NT2/D1 (cell line): ENCODE measurements at places on chromosomes 7 and 10.

DNA sequence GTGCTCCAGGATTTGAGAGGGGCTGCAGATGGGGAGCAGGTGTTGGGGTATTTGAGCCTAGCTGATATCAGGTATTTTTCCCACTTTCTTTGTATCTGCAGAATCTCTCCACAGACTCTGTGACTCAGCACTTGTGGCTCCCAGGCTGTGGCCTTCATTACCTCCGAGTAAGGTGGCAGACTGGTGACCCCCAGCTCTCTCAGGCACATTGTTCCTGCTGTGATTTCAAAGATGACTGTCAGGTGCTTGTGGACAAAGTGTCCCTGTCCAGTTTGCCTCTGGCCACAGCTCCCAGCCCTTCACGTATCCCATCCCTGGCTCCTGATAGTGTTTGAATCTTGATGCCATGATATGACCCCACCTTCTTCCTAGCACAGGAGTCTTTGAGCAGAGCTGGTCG, 396.8 kb upstream of the PODXL start:
- no peak for DNase-seq

GRCh38 chr7:155069992-155070751, at the start of gene HTR5A:
TSS of gene HTR5A (plus strand) at chr7:155070324. CDS start at chr7:155070900, 576 bp downstream.
- peak; percentile 91 for DNase-seq

GRCh38 chr10:47359101-47359500, 10.9 kb downstream of the RBP3 start:
- DNase-seq: no peak

GRCh38 chr10:24518981-24519597, 204.6 kb downstream of the ARHGAP21 start:
- DNase-seq: peak; percentile 55

GRCh38 chr10:50343702-50344331, 92.5 kb upstream of the ASAH2 start:
- DNase-seq: no peak

DNA sequence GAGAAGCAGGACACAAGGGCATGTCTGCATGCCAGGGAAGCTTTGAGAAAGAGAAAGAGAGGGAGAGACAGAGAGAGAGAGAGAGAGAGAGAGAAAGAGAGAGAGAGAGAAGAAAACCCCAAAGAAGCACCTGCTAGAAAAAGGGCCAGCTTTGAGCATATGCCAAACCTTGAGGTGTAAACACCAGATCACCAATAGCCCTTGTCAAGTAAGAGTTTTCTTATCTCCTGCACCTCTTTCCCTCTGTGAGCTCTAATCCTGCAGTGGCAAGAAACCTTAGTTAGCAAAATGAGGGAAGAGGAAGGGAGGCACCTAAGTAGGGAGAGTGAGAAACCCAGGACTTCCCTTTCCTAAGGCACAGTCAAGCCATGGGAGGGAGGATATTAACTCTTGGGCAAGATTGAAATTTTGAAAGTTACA, 11.3 kb upstream of the TRDMT1 start:
- DNase-seq: no peak

DNA sequence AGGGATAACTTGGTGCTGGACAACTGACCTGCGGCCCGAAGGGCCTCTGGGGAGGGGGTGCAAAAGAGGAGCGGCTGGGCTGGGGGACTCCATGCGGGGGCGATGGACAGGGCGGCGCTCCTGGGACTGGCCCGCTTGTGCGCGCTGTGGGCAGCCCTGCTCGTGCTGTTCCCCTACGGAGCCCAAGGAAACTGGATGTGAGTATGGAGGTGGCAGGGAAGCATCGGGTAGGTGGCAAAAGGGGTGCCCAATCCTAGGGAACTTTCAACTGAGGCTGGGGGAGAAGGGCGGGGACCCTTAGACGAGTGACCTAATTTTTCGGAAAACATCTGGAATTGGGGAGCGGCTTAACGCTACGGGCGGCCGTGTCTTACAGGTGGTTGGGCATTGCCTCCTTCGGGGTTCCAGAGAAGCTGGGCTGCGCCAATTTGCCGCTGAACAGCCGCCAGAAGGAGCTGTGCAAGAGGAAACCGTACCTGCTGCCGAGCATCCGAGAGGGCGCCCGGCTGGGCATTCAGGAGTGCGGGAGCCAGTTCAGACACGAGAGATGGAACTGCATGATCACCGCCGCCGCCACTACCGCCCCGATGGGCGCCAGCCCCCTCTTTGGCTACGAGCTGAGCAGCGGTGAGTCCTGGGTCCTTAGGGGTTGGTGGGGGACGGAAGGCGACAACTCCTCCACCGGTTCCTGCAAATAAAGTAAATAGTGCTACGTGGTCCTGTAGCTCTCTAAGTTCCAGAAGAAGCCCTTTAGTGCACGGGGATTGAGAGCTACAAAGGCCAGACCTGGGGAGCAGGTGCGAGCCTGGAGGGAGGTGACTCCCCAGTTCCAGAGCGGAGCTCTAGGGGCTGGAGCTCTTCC, 622 bp downstream of the WNT16 start:
- DNase-seq: peak; percentile 50

GRCh38 chr10:4051011-4051640, 266.1 kb upstream of the KLF6 start:
- DNase-seq: no peak

- DNase-seq: peak; percentile 40
Measured at GRCh38 chr7:153370092-153370491, 610.5 kb downstream of the ACTR3B start.

- DNase-seq: no peak
Measured at GRCh38 chr7:122803323-122803722, 82.9 kb downstream of the CADPS2 start.

- DNase-seq: no peak
Measured at GRCh38 chr7:32594965-32595490, 99.7 kb downstream of the AVL9 start.

DNA sequence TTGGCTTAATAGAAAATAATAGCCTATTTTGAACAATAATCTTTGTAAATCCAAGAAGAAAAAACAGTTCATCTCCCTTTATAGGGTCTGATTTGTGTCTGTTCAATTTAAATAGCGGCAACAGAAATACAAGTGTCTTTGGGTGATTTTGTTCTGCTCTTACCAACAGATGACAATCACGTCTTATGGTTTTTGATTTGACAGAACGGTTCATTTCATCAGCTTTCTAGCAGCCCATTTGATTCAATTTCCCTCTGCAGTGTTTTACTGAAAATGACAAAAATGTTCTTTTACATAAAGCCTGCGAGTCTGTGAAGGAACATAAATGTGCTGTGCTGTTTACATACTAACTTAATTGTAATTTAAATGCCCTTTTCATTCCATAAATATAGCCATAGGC, 180.5 kb downstream of the MGMT start:
- no peak for DNase-seq

DNA sequence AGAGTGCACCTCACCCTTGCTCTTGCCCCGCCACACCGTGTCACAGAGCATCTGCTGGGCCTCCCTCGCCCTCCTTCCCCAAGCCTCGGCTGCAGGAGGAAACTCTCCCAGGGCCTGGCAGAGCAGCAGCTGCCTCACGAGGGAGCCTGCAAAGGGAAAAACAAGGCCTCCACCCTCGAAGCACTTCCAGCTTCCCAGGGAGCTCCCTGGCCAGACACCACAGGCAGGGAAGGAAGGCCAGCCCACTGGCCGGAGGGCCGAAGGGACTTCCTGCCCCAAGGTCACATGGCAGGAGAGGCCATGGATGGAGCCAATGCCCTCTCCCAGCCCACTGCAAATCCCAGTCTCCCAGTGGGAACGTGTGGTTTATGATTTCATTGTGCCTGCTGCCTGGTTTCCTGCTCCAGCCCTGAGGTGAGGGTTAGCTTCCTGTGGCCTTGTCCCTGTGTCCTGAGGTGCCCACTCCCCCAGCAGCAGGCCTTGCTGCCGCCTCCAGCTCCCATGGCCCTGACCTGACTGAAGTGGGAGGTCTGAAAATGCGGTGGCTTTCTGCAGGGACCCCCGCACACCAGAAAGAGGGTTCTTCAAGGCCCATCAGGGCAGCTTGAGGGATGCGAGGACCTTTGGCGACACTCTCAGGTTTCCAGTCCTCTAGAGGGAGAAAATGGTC, 100.5 kb upstream of the PPIF start:
- DNase-seq: no peak

- DNase-seq: no peak
Measured at GRCh38 chr7:127530148-127530547, 55.2 kb downstream of the GCC1 start.

DNA sequence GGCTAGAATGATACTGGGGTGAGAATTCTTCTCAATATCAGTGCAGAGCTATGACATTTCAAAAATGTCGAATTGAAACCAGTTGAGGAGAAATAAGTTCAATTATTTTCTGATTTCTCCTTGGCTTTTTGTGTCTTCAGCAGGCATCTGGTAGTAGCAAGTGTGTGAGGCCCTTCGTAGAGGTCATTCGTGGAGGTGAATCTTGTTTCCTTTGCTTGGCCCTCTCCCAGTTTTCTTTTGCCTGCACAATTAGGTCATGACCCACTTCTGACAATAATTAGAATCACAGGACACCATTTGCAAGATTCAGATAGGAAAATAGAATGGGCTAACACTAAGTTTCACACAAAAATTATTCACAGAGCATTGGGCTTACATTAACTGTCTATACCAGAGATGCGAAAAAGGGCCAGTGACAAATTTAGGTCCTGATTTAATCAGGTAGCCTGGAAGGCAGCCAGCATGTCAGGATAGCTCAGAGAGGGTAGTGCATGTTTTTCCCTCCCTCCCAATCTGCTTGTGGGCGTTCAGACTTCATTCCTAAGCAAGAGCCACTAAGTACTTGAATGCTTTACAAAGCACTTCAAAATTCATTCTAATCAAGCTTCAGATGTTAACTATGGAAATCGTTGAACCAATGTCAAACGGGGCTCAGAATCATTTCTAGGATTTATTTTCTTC, 24.0 kb upstream of the A1CF start:
- DNase-seq: no peak

- DNase-seq: no peak
Measured at GRCh38 chr10:1411451-1411850, 325.9 kb downstream of the ADARB2 start.

DNA sequence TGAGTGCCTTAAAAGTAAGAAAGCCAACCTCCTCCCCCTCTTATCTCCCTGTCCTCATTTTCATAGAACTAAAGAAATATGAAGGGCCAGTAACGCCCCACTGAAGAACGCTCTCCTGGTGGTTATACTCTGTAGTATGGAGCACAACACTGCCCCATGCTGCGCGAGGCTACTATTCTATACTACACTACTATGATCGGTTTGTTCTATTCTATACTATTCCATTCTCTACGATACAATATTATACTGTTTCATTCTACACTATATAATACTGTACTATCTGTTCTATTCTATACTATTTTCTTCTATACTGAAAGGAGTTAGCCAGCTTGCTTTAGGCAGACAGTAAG, 34.8 kb downstream of the DIP2C start:
- DNase-seq: no peak

- no peak for DNase-seq
Measured at GRCh38 chr10:79045566-79046175, 23.1 kb upstream of the ZMIZ1 start.

DNA sequence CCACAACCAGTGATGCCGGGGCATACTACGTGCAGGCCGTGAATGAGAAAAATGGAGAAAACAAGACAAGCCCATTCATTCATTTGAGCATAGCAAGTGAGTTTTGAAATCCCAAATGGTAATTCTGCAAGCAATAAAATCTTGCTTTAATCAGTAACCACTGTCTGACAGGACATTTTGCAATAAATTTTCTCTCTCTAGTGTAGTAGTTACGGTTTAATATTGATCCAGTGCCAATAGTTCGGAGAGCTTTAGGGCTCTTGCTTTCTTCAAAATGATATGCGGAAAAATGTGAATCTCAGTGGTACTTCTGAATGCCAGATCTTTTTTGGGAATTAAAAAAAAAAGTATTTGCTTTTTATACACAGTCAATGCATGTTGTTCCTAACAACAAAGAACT, 520.4 kb downstream of the SDK1 start:
- DNase-seq: no peak

DNA sequence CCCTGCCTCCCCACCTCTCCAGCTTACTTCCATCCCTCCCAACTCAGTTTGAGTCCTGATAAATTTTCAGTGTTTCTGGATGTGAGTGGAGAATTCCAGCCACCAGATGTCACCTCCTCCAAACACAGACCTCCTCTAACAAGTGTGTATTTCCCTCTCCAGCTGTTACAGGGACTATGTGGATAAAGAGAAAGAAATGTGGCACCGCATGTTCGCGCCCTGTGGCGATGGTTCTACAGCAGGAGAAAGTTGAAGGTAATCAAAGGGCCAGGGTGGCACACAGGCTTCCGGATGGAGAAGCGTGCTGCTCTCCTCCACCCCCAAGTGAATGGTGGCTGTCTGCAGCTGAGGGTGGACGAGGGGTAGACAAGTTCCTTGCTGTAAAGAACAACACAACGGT, 14.7 kb downstream of the FKBP6 start:
- DNase-seq: peak; percentile 44

- no peak for DNase-seq
Measured at GRCh38 chr7:105623378-105623777, 42.1 kb upstream of the EFCAB10 start.

GRCh38 chr7:2040893-2041270, 191.9 kb downstream of the MAD1L1 start:
- no peak for DNase-seq

GRCh38 chr10:49133706-49134248, at the start of gene FAM170B:
TSS of gene FAM170B (minus strand) at chr10:49134021. CDS start at chr10:49133918, 103 bp downstream.
- no peak for DNase-seq

GRCh38 chr7:1536743-1537534, 6.4 kb downstream of the MAFK start:
- peak; percentile 90 for DNase-seq

DNA sequence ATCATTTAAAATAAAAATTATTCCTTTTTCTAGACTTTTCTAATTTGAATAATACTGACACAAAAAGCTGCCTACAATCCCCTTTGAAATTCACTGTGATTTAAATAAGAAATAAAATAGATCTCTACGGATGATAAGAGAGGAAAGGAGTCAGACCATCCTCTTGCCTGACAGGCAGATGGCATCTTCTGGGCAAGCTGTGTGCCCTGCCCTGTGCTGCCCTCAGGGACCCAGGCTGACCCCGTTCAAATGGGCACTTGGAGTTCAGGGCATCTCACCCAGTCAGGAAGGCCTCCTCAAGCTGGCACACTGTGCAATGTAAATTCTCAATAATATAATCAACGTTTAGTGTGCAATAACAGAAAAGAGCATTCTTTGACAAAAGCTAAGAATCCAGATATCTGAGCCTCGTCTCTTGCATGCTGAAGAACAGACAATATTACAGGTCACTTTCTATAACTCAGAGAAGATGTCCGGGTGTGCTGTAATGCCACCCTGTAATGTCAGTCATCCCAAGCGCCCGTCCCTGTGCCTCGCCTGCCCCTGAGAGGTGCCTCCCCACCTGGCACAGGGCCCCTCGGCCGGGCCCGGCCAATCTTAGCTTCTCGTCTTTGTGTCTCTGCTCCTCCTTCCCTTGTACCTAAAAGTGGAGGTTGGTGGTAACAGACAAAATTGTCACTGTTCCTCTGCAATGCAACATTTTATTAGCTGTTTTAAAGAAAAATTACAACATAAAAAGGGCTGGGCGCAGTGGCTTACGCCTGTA, 263.3 kb downstream of the COBL start:
- DNase-seq: no peak
